ENCODE measurements at places on chromosomes 1 and 21.

GRCh38 chr1:27598902-27599528 is 4.9 kb downstream of the AHDC1 start:
- DNase-seq: peak; percentile 61

GRCh38 chr1:22048351-22049192 is 3.9 kb upstream of the CDC42 start:
- peak; percentile 52 for DNase-seq

GRCh38 chr1:235951661-235952060 is 85.0 kb upstream of the LYST start:
- DNase-seq: no peak

DNA sequence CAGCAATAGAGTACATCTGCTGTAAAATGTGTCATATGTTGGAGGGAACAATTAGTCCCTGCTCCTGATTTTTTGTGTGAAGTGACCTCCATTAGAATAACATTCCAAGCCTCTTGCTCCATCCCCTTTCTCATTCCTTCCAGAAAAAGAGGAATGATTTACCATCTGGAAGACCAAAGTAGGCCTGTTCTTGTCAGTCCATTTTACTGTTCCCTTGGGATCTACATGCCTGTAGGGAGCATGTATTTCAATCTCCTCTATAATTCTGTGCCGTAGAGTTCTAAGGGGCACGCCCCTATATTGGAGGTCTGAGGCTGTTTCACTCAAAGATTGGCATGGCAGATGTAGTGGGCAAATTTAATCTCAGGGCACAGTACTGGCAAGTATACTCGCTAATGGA is 48.8 kb upstream of the MAN1A2 start:
- no peak for DNase-seq

DNA sequence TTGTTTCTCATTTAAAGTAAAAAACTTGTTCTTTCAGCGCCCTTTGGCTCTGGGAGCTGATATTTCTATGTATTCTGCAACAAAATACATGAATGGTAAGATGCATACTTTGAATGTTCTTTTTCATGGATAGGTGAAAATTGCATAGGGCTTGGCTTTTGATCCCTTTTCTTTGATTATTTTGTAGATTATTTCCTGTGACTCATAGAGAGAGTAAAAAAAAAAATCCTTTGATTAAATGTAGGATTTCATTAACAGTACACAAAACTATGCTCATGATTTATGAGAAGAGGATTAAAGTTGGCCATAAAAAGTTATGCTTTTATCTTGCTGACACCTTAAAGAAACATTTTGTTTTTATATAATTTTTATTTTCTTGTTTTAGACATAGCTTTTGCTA is 18.7 kb downstream of the CTH start:
- no peak for DNase-seq

DNA sequence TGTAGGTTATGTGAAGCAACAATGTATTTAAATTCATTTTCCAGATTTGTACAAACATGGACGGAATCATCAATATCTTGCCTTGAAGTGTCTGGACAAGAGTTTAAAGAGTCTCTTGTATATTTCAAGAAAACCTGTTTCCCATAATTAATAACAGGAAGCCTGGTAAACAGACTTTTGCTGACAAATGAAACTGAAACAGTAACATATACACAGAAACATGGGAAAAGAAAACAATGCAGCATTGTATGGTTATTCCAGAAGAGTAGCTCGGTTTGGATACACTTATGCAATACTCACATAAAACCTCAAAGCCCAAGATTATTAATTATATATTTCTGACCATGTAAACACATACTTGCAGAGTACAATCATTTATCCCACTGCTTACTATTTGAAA is 265.5 kb downstream of the PTPRC start:
- no peak for DNase-seq

GRCh38 chr1:18009055-18009454 is 98.5 kb upstream of the IGSF21 start:
- no peak for DNase-seq

DNA sequence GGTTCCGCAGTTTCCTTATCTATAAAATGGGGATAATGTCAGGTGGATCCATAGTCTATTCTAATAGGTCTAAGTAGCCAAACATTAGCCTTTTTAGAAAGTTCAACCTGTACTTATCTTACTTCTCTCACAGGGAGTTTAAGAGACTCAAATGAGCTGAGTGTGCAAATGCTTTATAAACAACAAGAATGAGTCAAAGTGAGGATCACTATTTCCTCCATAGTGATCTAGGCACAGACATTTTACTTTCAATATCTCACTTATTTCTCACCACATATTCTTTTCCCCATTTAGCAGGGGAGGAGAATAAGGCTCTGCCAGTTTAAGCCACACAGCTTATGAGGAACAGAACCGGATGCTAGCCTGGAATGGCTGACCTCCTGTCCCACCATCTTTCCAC is 92.1 kb upstream of the LMO4 start:
- DNase-seq: no peak

GRCh38 chr1:183243161-183244050 is 57.3 kb downstream of the LAMC2 start:
- no peak for DNase-seq

DNA sequence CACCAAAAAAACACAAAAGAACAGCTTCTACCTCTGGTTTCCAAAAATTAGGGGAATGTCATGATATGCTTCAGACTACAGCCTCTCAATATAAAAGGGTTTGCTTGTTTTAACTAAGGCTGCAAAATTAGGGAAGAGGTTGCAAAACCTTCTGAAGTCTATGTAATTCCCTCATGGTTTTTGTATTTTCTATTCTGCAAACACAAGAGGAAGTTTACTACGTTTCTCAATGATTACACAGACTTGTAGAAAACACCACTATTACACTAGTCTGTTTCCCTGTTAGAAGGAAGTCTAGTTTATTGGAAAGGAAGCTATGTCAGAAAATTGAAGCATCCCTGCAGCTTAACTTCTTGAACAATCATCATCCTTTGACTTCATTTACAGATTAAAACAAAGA is 229.7 kb upstream of the FMN2 start:
- DNase-seq: no peak

DNA sequence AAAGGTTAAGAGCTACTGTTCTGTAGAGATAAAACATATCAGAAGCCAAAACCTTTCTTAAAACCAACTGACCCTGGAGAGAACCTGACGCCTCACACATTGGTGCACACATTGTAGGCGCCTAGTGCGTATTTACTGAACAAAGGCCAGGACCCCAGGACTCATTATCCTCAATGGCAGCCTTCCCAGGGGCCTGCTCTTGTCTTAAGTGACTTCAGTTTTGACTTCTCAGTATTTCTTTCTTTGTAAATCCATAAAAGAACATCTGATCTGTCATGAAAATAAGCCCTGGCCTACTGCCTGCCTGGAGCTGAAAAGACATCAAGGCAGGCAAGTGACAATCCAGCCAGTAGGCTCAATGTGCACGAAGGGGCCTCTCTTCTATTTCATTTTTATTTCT is 27.6 kb downstream of the ABCA4 start:
- no peak for DNase-seq

DNA sequence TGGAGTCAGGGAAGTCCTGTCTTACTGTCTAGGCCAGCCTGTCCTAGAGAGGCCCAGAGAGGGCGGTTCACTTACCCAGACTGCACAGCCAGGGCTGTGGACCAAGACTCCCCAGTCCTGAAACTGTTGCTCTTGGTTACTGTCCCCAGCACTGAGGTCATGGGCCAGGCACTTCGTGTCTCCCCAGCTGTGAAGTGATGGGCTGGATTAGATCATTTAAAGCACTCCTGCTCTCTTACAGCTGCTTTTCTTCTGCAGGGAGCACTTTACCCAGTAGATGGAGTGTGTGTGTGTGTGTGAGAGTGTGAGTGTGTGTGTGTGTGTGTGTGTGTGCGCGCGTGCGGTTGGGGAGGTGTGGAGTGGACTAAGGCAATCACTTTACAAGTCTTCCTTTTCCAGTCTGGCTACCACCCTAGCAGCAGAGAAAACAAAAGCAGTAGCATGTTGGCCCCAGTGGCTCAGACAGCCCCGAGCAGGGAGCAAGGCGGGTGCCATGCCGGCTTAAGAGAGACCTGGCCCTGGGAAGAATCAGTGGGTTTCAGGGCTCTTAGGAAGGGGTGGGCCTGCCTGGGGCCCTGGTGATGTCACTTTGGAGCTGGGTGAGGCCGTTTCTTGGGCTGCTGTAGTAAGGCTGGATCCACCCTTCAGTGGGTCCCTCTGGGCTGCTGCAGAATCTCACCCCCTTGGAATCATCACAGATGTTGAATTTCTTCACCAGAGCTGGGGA is 2.4 kb downstream of the SPSB1 start:
- DNase-seq: peak; percentile 54

GRCh38 chr21:45169682-45170081 is 95.3 kb downstream of the ADARB1 start:
- no peak for DNase-seq

DNA sequence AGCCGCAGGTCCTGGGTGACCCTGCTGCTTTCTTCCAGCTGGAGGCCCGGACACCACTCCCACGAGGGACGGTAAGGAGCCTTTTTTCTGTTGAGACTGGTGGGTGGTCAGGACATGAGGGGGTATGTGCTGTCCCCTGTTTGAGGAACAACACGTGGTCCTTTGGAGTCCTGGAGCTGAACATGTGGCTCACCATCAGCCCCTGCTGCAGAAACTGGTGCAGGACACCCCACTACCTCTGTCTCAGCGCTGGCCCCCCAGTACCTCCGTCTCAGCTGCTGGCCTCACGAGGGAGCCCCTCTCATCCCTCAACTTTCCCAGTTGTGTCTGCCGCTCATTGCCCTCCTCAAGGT is 34.7 kb downstream of the SLC19A1 start:
- no peak for DNase-seq

Measured in activated T-cell treated with anti-CD3 and anti-CD28 coated beads, Interleukin-2, amount 50 U/mL, for 48 hours (primary cell).